Natural killer cell treated with Interleukin-12 subunit alpha and Interleukin-12 subunit beta and Interleukin-15 and Interleukin-18, amount 100 ng/mL, for 72 hours (primary cell): ENCODE measurements at places on chromosomes 11 and 22.
A peak's percentile ranks its signal among the peaks of the same experiment; 100 is the strongest.

- DNase-seq, result no peak
These were observed 1313.6 kb downstream of the TBC1D22A start for GRCh38 chr22:48076008-48076407.

GRCh38 chr11:62108017-62108750 is 15.6 kb upstream of the INCENP start:
- peak; percentile 49 for DNase-seq

DNA sequence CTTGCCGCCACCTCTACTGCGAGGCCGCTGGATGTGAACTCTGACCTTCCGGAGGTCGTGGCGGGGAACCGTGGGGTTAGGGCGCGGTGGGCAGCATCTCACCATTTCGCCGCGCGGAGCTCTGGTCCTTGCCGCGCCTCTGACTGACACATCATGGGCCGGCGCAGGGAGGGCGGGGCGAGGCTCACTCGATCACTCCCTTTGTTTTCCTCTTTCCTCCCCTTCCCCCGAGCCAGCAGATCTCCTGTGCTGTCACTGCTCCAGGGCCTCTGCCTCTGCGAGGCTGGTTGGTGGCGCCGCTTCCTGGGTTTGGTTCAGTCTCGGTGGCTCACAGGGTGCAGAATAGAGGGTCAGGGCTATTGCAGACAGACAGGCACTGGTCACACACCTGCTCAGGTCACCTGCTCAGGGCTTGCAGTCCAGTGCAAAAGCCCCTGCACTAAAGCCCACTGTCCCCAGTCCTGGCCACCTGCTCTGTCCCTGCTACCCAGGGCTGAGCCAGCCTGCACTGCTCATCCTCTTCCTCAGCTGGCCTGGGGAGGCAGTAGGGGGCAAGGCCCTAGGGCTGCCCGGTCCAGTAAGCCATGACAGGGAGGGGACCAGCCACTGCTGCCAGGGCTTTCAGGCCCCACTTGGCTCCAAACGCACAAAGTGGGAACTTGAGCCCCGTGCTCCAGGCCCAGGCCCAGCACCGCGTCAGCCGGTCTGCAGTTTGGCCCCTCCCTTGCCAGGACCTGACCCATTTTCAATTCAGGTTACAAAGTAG is 36.2 kb downstream of the PISD start:
- no peak for DNase-seq

GRCh38 chr22:39643311-39644083 is 72.9 kb downstream of the CACNA1I start:
- no peak for DNase-seq

DNA sequence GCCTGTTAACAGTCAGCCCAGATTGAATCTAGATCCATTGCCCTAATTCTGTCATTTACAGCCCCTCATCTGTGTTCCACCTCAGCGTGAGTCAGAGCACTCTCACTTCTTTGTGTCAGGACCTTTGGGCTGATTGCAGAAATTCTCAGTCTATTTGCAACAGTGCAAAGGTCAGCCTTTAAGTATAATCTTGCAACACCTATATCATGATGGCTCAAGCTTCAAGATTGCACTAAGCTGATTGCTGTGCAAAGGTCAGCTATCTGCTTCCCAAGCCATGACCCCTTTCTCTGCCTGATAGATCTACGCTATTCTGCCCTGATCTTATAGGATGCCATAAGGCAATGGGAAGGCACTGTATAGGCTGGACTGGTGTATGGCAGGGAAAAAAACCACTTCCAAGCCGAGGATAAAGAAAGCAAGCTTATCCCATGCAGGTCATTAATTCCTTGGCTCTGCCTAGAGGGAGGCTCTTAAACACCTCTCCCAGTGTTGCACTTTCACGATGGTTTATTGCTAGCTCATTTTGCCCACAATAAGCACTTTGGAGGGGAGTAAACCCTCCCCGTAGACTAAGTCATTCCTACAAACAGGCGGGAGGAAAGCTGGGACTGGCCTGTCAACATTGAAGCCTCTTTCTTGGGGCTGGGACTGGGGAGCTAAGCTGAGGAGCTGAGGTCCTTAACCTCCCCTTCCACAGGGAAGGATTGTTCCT is 100.6 kb downstream of the RRAS2 start:
- DNase-seq, result no peak

DNA sequence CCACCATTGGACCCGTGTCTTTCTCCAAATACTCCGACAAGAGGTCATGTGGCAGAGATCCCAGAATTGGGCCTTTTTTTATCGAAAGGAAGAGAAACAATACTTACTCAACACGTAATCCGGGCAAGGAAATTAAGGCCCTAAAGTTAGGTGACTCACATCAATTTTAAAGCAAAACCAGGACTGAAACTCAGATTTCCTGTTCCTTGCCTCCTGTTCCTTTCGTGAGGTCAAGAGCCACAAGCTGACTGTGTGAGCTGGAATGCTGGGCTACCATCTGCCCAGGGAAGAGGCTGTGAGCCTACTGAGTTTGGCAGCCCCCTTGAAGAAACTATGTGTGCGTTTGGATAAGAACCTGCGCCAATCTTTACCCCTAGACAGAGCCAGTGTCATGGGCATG is 27.1 kb upstream of the MRGPRX2 start:
- no peak for DNase-seq

- DNase-seq, result peak; percentile 65
These were observed 99.1 kb downstream of the CD44 start for GRCh38 chr11:35237860-35238715.

DNA sequence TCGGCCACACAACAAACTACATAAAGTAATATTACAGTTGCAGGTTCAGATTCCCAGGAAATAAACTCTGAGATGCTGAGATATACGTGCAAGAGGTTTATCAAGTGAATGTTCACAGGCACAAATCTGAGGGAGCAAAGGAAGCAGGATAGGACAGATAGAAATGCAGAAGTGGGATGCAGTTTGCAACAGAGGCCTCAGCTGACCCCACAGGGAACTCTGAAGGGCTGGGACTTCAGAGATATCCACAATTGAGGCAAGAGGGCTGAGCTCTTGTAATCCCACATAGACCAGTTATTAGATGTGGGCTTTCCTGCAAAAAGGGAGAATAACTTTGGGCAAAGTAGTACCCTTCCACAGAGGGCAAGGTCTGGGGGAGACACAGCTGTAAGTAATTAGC is 25.4 kb upstream of the ARHGAP20 start:
- no peak for DNase-seq

DNA sequence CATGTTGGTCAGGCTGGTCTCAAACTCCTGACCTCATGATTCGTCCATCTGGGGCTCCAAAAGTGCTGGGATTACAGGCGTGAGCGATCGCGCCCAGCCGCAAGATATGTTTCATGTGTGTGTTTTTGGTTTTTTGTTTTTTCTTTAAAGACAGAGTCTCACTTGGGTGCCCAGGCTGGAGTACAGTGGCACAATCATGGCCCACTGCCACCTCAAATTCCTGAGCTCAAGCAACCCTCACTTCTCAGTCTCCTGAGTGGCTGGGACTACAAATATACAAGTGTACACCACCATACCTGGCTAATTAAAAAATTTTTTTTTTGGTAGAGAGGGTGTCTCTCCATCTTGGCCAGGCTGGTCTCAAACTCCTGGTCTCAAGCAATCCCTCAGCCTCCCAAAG is 8.4 kb downstream of the TIGD3 start:
- DNase-seq, result no peak

- no peak for DNase-seq
These were observed 2.5 kb upstream of the SSH3 start for GRCh38 chr11:67300756-67301312.

DNA sequence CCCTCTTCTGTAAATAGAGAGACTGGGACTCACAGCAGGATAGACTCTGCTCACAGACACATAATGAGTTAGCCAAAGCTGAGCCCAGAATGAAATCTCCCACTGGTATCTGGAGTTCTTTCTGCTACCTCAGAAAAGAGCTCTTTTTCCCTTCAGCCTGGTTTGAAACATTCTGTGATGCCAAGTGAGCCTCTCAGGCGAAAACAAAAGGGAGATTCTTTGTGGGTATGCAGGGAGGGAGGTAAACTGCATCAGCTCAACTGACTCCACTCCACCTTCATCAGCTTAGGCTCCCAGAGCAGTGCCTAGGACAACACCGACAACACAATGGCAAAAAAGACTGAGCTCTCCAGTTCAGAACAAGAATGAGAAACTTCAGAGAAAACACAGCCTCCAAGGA is 55.1 kb upstream of the SCUBE2 start:
- DNase-seq, result no peak

DNA sequence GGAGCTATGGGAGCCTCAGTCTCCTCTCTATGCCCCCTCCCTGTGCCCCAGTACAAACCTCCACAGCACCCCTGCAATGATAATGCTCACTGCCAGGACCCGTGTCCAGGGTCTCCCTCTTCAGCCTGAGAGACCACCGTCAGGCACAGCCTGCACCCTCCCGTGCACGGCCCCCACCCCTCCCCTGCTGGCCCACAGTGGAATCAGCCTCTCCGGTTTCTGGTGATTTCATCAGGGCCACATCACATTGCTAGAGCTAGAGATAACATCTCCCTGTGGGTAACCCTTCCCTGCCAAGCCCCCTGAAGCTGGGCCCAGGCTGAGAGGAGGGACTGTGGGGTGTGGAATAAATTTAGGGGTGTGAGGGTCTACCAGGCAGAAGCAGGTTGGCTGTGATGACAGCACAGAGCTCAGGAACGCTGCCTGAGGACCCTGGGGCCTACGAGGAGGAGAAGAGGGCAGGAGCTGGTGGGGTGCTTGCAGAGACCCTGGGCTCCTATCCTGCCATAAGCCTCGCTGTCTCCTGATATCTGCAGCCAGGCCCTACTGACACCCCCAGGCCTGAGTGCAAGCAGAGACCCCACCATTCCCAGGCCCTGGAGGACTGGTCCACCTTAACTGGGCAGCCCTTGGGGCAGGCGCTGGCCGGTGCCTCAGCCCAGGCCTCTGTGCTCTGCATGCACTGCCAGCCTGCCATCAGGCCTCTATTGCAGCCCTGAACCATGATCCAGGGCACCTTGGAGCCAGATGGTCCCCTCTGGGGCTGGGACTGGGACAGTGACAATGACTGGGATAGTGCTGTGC is at the start of gene KLHDC7B:
KLHDC7B (plus strand) TSS at position 378 of the 804 bp plus-strand sequence; CDS start at position 723, 345 bp downstream.
- DNase-seq, result no peak

GRCh38 chr11:119336744-119337469 is 2.6 kb downstream of the RNF26 start:
- no peak for DNase-seq

GRCh38 chr11:107006076-107006833 is 12.0 kb downstream of the GUCY1A2 start:
- DNase-seq, result no peak

DNA sequence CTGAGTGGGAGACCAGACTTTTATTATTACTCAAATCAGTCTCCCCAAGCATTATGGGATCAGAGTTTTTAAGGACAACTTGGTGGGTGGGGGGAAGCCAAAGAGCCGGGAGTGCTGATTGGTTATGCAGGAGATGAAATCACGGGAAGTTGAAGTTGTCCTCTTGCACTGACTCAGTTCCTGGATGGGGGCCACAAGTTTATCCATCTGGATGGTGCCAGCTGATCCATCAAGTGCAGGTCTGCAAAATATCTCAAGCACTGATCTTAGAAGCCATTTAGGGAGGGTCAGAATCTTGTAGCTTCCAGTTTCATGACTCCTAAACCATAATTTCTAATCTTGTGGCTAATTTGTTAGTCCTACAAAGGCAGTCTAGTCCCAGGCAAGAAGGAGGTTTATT is 53.5 kb upstream of the LMO1 start:
- no peak for DNase-seq

DNA sequence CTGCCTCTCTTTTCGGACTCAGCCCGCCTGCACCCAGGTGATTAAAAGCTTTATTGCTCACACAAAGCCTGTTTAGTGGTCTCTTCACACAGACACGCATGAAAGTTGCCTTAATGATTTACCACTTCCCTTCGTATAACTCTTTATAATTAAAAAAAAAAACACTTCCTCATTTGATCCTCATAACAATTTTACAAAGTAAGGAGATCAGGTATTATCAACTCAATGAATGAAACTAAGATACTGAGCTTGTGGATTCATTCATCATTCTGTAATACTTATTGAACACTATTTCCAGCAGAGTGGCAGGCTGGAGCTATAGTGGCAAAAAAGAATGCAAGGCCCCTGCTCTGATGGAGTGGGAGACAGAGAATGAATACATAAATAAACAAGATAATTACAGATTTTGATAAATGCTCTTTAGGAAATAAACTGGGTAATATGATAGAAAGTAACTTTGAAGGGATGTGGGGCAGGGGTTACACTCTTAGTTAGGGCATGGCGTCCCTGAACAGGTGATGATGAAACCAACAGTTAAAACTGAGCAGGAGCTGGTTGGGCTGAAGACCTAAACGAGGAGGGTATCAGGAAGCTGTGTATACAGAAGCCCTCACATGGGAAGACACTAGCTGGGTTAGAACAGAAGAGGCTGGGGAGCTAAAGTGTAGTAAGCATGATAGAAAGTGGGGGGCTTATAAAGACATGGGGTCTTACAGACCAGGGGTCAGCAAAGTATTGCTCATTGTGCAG is 5.4 kb upstream of the CRTAM start:
- DNase-seq, result no peak

GRCh38 chr11:95556342-95557163 is 233.0 kb downstream of the FAM76B start:
- DNase-seq, result no peak

GRCh38 chr11:7672276-7672959 is 882 bp downstream of the CYB5R2 start:
- no peak for DNase-seq

- DNase-seq, result peak; percentile 93
These were observed at the start of gene RCE1 for GRCh38 chr11:66842896-66843775. Gene RCE1 (plus strand): TSS chr11:66843441. CDS start chr11:66843456, 15 bp downstream.

GRCh38 chr22:19992921-19993355 is 23.7 kb downstream of the ARVCF start:
- no peak for DNase-seq

GRCh38 chr11:17768547-17768946 is 34.0 kb downstream of the KCNC1 start:
- no peak for DNase-seq

DNA sequence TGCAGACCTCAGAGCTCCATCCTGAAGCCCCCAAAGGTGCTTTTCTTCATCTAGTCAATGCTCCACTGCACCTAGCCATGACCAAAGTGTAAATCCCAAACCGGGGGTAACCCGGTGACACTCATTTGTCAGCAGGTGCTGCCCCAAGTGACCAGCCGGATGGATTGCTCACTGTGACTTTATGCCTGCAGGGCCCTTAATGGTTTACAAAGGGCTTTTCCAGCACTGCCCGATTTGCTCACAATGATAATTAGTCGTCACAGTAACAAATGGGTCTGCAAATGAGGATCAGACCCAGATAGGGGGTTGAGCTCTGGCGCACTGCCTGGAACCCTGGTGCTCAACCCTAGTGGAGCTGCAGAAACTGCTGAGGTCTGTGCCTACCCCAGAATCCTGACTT is 45.7 kb upstream of the CD5 start:
- no peak for DNase-seq

- DNase-seq, result no peak
These were observed 7.2 kb upstream of the CCDC83 start for GRCh38 chr11:85848006-85848405.
